ENCODE measurements at places on chromosomes 6 and 20.

DNA sequence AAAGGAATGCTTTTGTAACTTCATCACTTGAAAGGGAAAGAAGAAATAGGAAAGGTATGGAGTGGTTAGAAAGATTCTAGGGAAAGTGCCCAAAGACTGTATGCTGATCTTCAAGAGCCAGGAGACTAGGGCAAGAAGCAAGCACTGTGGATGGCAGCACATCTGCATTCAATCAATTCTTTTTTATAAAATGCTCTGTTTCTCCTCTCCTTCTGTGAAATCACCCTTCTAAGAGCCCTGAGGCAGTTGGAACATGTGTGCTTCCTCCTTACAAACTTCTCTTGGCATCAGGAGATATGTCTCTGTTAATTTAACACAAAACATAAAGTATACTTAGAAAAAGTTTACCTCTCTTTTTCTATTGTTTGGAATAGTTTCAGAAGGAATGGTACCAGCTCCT, 1162.2 kb upstream of the GJE1 start:
- no peak for DNase-seq

DNA sequence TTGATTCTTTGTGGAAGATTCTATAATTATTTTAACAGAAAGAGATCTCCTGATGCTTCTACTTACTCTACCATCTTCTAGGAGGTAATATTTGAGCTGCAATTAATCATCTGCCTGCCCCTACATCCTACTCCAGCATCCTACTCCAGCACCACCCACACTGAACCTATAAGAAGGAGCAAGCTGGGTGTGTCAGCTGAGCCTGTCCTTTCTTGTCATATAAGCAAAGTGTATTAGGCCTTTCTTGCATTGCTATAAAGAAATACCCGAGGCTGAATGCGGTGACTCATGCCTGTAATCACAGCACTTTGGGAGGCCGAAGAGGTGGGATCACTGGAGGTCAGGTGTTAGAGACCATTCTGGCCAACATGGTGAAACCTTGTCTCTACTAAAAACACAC, 84.2 kb upstream of the ARG1 start:
- no peak for DNase-seq

- DNase-seq = peak; percentile 33
These were observed 55.7 kb upstream of the TNFAIP3 start for GRCh38 chr6:137811121-137811915.

DNA sequence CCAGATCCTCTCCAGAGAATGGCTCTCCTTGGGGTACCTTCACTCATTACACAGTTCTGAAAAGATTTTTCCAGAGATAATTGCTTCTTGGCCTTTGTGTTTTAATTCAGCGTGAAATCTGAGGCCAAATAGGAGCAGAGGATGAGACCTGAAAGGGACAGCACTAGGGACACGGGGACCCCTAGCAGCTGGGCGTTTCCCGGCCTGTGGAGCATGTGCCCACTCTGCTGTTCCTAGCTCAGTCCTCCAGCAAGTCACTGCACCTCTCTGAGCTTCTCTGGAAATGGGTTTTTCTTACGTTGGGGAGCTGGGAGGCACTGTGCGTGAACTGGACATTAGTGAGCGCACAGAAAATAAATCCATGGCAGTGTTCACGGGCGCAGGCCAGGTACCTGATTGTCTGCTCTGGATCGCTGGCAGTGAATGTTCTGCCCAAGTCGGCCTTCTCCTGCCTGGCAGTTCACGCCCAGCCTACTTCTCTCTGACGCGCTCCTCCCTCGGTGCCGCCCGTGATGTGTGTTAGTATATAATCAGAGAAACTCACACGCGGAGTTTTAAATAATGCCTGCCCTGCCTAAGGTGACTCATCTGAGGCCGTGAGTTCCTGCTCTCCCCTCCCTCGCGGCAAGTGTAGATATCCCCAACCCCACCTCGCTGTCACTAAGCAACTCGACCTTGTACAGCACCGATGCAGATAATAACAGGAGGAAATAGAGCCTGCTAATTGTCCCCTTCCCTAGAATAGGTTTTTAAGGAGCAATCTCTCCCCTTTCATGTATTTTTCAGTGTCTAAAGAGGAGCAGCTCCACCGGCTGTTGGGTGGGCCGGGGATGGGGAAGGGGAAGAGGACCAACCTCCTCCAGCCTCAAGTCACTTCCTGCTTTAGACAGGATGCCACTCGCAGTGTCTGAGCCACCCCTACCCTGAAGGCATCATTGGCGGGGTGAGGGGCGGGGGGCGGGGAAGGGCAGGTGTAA, 2.7 kb upstream of the TUBB2A start:
- DNase-seq = no peak

GRCh38 chr6:145530454-145530853, 204.9 kb downstream of the EPM2A start:
- DNase-seq = no peak

- no peak for DNase-seq
These were observed 33.4 kb upstream of the PRND start for GRCh38 chr20:4688305-4688704.

DNA sequence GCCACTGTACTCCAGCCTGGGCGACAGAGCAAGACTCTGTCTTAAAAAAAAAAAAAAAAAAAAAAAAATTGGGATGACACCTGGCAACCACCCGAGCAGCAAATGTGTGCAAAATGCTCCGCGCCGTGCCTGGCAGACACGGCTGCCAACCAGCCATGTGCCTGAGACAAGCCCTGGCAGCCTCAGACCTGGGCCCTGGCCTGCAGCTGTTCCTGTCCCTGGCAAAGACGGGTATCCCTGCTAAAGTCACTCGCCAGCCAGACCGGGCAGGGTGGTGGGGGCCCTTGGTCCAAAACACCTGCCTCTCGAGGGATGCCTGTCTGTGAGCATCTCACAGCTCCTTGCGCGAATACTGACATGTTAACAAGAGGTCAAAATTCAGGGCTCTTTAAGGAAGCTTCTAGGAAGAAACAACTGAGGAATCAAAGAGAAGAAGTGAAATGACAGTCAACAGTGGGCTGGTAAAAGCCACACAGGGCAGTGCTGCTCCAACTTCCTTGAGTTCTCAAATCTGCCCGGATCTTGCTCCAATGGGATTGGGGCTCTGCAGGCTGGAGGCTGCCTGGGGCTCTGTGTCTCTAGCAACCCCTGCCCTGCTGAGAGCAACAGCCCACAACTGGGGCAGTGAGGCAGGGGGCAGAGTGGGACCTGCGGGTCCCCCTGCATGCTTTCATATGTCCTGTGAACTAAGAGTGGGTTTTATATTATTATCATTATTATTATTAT, 53.4 kb downstream of the SYTL3 start:
- DNase-seq = no peak

GRCh38 chr20:5172167-5172601, 45.4 kb downstream of the CDS2 start:
- no peak for DNase-seq

DNA sequence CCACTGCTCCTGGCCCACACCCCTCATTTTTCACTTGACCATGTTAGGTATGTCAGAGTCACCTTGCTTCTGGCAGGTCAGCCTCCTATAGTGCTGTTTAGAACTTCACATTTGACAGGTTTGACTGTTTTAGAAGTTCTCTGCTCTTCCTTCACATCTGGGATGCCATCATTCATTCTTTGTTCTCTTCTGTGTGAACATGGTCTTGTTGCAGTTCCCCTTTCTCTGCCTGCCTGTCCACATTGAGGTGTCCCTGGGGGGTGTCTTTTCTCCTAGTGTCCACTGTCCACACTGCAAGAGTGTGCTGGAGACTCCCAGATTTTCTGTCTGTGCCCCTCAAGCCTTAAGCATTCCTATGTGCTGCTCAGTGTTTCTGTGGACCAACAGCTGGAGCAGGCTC, 89.5 kb downstream of the JARID2 start:
- DNase-seq = no peak

GRCh38 chr6:135738636-135739035, 112.9 kb upstream of the PDE7B start:
- DNase-seq = no peak

DNA sequence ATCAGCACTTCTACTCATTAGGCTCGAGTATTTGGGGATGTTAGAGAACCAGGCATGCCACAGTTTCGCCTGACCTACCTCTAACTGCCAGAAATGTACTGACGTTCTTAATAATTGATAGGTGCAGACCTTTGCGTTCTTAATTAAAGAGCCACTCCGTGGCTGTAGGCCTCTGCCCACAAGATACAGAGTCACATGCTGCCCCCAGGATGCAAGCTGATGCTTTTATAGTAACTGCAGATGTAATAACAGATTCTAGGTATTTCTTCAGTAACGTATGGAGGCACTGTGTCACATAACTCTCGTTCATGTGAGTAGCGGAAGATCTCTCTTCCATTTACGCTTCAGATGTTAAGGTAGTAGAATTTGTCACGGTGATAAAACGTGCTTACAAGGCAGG, 113.2 kb downstream of the RPP40 start:
- DNase-seq = no peak

- DNase-seq = peak; percentile 65
These were observed 17.9 kb upstream of the EXOC2 start for GRCh38 chr6:710601-711571.

DNA sequence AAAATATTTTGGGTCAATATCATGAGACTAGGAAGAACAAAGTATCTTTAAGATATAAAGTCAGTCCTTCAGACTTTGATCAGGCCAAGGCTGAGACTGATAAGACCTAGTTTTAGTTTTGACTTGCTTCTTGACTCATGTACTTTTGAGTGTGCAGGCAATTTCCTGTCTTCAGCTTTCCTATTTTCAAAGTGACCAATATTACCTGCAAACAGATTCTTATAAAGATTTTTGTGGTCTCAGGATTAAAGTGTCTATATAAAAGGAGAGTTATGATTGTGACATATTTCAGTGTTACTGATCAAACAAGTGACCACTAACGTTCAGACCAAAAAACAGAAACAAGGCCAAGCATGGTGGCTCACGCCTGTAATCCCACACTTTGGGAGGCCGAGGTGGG, 36.0 kb upstream of the AKIRIN2 start:
- DNase-seq = no peak

- no peak for DNase-seq
These were observed 375.5 kb downstream of the UTRN start for GRCh38 chr6:144660561-144661115.

DNA sequence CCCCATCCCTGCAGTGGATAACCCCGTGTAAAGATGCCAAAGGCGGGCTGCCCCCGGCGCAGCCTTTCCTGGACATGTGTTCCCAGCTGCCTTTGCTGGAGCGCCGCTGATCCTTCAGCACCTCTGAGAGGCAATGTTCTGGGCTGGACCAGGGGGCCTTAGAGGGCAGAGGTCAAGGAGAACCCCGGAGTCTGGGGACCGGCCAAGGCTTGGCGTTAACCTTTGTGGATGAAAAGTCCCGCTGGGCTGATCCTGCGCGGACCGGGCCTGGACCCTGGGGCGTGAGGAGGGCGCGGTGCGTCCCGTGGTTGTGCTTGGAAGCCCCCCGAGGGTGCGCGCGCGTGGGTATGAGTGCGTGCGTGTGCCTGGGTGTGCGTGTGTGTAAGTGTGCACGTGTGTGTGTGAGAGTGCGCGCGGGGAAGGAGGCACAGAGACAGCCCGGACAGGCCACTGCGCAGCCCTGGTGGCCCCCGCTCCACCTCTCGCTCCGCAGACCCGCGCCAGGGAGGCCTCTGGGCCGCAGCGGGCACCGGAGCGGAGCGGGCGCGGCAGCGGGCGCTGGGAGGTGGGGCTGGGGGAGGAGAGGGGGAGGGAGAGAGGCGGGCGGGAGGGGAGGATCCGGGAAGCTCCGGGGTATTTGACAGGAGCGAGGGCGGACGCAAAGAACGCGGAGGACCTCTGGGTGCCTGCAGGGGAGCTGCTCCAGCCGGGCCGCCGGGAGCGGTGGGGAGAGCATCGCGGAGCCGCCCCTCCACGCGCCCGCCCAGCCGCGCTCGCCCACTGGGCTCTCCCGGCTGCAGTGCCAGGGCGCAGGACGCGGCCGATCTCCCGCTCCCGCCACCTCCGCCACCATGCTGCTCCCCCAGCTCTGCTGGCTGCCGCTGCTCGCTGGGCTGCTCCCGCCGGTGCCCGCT, at the start of gene SMOC2:
SMOC2 (plus strand) TSS at position 665 of the 914 bp plus-strand sequence; CDS start at position 852, 187 bp downstream.
- DNase-seq = peak; percentile 66

- no peak for DNase-seq
These were observed 661.4 kb downstream of the EPHA7 start for GRCh38 chr6:92757925-92758324.

- DNase-seq = peak; percentile 9
These were observed 90.0 kb upstream of the BHLHE23 start for GRCh38 chr20:63096681-63097335.

GRCh38 chr6:164640956-164641355, 668.4 kb downstream of the C6orf118 start:
- no peak for DNase-seq

GRCh38 chr6:128139519-128139918, 238.7 kb upstream of the THEMIS start:
- no peak for DNase-seq

GRCh38 chr6:86028776-86029175, 386.1 kb upstream of the SYNCRIP start:
- DNase-seq = no peak

DNA sequence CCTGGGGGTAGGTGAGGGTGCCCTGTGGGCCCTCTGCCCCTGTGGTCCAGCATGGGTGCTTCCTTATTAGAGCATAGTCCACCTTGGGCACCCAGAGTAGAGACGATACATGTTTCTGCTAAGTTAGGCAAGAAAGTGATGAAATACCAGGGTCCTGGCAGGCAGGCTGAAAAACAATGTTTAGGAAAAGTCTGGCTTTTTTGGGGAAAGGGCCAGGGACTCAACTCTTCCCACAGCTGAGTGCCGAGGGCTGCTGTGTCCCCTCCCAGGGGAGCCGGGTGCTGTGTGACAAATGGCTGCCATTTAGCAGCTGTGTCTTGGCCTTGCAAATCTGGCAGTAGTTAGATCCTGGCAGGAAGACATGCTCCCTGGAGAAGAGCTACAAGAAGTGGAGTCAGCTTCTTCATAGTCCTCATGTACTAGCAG, 61.5 kb downstream of the RREB1 start:
- no peak for DNase-seq

- DNase-seq = no peak
These were observed 45.0 kb downstream of the CARMIL1 start for GRCh38 chr6:25324066-25324762.

GRCh38 chr6:156984178-156984738, 207.1 kb downstream of the ARID1B start:
- DNase-seq = no peak

DNA sequence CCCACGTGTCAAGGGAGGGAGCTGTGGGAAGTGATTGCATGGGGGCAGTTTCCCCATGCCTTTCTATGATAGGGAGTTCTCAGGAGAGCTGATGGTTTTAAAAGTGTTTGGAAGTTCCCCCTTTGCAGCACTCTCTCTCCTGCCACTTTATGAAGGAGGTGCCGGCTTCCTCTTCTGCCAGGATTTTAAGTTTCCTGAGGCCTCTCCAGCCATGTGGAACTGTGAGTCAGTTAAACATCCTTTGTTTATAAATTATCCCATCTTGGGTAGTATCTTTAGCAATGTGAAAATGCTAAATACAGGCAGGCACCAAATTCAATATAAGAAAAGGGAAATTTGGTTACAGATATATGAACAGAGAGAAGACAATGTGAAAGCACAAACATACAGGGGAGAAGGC, 96.4 kb upstream of the EPHA7 start:
- no peak for DNase-seq
